ENCODE measurements at places on chromosomes 2 and 18. TPM values are rescaled to one million over a fixed set of nuclear protein-coding genes. Genes with fewer than 3 reads are reported as not detected.

Gene PPIL3
- total RNA-seq: 49.1 TPM

Gene MC4R
- 1.2 TPM for total RNA-seq

Gene FHOD3
- 49.9 TPM for total RNA-seq

Gene OSR1
- 12.0 TPM for total RNA-seq

Gene POTEC
- total RNA-seq: not detected

Gene FSIP2
- 5.5 TPM for total RNA-seq

Gene CCBE1
- total RNA-seq: 4.8 TPM

Gene SLC25A52
- 0.60 TPM for total RNA-seq

Gene MDH1B
- 3.5 TPM for total RNA-seq

Gene ABCG8
- total RNA-seq: 0.27 TPM

Gene CACNB4
- total RNA-seq: 26.2 TPM

Gene SERPINB7
- total RNA-seq: not detected

Gene SLC9A4
- total RNA-seq: 0.55 TPM

Gene ASB18
- not detected for total RNA-seq

Gene ZNF396
- total RNA-seq: 5.8 TPM

Gene BMP10
- total RNA-seq: not detected

Gene STARD6
- total RNA-seq: not detected

Gene SLC5A7
- 1.1 TPM for total RNA-seq

Gene CAVIN2
- total RNA-seq: 39.8 TPM

Gene MYO5B
- total RNA-seq: 56.7 TPM

Gene OR6B3
- total RNA-seq: not detected

Gene HMSD
- total RNA-seq: 2.8 TPM

Gene KCNK3
- total RNA-seq: 40.4 TPM

Gene POLR1A
- 23.6 TPM for total RNA-seq

Gene DHRS9
- 2.3 TPM for total RNA-seq

Gene TMEM178A
- 19.2 TPM for total RNA-seq

Gene GPR75
- 4.2 TPM for total RNA-seq

Gene CIB4
- not detected for total RNA-seq

Gene CFAP210
- total RNA-seq: 1.2 TPM

Gene QPCT
- total RNA-seq: 12.0 TPM

Measured in camera-type eye (tissue), 1 donor.